Activated T-cell treated with anti-CD3 and anti-CD28 coated beads for 48 hours (primary cell): ENCODE measurements at places on chromosomes 13 and 19.

- no peak for DNase-seq
These were observed 4.5 kb upstream of the EEF1AKMT1 start for GRCh38 chr13:20778311-20778710.

DNA sequence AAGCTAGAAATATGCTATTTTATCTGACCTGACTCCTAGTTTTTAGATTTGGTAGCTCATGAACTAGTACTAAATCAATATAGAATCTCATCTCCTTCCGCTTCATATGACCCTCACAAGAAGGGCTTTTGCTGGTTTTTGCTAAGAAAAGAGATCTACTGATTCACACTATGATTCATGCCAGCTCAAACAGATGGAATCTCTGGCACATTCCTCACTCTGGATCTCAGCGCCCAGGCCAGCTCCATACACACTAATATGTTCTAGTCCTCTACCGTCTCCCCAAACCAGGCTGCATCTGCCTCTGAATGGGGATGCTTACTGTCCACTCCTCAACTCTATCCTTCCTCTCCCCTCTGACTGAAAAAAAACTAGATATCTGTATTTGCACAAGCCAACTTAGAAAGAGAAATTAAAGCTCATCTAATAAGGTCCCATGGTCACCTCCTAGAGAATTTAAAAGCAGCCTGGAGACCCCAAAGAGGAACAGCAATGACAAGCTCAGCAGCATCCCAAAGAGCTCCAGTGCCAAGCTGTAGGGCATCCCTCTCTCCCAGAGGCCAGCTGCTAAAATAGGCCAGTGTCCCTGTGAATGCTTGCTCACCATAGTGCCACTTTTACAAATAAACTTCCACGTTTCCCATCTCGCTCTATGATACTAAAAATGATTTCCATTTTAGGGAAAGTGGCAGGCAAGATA lies 74.9 kb downstream of the LHFPL6 start:
- DNase-seq: no peak

- peak; percentile 51 for DNase-seq
These were observed at the start of gene EML2 for GRCh38 chr19:45638930-45639729. EML2 (minus strand) TSS chr19:45639397; CDS start chr19:45639376, 21 bp downstream.

- DNase-seq: no peak
These were observed 5.9 kb downstream of the GAMT start for GRCh38 chr19:1395194-1396018.

GRCh38 chr13:25136880-25137787 lies 35.0 kb downstream of the AMER2 start:
- DNase-seq: no peak

GRCh38 chr19:3544742-3545668 lies 6.0 kb downstream of the TEKTIP1 start:
- peak; percentile 75 for DNase-seq

DNA sequence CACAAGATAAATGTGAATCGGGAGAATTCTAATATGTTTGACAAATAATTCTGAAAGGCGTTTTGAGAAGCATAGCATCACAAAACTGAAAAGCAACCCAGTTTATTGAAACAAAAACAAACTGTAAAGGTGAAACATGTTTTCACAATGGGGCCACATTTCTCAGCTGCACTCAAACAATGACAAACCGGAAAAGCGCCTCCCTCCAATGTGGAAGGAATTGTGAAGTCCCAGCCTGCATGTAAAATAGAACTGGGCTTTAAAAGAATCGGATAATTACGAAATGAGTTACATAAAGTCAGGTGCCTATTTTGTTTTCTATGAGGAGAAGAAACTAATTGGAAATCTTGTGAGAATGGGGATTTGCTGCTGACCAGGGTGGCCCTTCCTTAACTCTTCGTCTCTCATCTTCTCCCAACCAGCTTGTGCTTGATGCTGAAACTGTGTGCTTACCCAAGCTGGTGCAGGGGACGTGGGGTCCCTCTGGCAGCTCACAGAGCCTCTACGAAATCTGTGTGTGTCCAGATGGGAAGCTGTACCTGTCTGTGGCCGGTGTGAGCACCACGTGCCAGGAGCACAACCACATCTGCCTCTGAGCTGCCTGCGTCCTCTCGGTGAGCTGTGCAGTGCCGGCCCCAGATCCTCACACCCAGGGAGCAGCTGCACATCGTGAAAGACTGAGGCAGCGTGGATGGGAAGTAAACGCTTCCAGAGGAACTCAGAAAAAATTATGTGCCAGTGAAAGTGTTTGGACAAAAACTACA lies 109.4 kb downstream of the SACS start:
- no peak for DNase-seq

DNA sequence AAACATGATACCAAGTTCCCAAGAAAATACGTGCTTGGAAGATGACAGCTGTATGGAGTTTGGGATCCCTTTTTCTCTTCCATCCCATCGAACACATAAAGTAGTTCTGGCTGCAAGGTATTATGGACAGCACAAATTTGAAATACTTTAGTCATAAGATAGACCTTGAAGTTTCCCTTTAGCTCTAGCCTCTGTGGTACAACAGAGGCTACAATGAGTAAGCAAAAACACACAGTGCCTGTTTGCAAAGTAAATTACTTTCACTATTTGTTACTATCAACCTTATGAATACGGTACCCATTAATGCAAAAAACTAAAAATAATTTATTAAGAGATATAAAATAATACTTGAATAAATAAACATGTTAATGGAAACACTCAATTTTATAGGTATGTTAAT lies 21.0 kb upstream of the LRCH1 start:
- DNase-seq: no peak

GRCh38 chr19:51565583-51565982 lies 5.5 kb upstream of the ZNF175 start:
- no peak for DNase-seq

DNA sequence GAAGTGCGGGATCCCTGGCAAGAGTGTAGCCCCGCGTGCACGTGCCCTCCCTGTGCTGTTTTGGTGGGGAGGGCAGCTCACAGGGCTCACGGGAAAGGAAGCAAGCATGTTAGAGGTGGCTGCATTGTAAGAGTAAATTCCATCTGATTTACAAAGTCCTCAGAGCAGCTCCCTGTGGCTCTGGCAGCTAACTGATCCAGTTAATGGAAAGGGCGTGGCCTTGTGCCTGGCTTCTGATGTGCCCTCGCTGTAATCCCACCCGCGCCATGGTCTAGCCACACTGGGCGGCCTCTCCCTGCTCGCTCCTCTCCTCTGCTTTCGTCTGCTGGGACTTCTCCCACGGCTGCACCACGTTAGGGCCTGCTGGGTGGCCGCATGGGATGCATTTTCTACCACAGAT lies 258.5 kb downstream of the FGF9 start:
- no peak for DNase-seq

- DNase-seq: no peak
These were observed 940.0 kb downstream of the EFNB2 start for GRCh38 chr13:105595471-105595870.

DNA sequence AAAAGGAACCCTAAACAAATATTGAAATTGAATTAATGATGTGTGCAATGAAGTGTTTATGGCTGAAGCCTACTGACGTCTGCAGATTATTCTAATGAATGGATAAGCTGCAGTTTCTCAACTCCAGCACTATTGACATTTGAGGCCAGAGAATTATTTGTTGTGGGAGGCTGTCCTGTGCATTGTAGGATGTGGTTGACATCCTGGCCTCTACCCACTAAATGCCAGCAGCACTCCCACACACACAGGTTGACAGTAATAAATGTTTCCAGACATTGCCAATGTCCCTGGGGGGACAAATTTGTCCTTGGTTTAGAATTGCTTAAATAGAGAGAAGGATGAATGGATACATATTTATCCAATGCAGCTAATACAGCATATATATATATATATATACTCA lies 19.2 kb upstream of the MYH14 start:
- DNase-seq: no peak

- no peak for DNase-seq
These were observed at the start of gene STAP2 for GRCh38 chr19:4338441-4339355. STAP2 (minus strand) TSS chr19:4338827; CDS start chr19:4338753, 74 bp downstream.

- DNase-seq: no peak
These were observed 69.2 kb downstream of the ATP11A start for GRCh38 chr13:112759053-112759452.

DNA sequence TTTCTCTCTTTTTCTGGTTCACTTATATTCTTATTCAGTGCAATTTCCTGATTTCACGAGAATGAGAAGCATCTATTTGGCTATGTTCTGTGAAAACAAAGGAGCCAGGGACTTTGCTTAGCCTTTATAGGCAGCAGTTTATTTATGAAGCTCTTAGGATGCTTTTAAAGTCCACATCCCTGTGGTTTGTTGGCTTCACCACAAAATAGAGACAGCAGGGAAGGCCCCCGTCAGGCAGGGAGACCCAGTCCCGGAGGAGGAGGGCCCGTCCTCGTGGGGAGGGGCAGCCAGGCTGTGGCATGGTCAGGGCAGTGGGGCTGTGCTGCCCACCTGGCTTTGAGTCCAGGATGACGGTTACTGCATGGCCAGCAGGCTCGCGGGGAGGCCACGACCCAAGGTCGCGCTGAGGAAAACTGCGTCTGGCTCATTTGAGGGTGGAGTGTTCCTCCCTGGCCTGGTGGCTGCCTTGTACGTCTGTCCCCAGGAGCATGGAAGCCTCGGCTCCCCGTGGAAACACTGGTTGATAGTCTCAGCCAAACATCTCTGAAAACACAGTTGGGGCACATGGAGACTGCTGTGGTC lies 92.7 kb downstream of the ATP11A start:
- DNase-seq: no peak

DNA sequence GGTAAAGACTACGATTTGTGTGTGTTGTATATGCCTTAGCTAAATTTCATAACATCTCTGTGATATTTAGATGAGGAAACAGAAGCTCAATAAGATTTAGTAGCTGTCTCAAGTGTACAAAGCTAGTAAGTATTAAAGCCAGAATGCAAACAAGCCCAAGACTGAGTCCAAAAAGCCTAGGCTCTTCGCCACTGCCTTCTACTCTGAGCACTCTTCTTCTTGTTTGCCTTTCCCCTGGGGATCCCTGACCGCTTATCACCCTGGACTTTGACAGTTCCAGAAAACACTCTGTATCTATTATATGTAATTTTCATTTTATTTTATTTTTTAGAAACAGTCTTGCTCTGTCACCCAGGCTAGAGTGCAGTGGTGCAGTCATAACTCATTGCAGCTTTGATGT lies 5.8 kb downstream of the TM9SF2 start:
- DNase-seq: no peak

GRCh38 chr19:6794686-6795431 lies 22.4 kb downstream of the VAV1 start:
- no peak for DNase-seq
